Activated CD4-positive, CD25-positive, alpha-beta regulatory T cell (primary cell): ENCODE measurements at places on chromosomes 13 and 19.

DNA sequence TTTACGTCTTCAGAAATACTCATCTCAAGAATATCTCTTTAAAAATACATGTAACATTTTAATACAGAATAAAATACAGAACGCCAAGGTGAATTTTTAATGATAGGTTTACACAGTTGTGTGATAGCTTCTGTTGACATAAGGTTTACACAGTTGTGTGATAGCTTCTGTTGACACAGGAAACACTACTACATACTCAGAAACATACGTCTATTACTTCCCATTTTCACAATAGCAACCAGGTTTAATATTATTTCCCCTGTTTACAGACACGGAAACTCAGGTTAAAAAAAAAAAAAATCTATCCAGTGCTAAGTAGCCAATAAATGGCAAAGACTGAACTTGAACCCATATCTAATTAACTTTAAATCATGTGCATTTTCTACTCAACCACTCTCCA is 571.2 kb downstream of the LIG4 start:
- no peak for DNase-seq

- DNase-seq = no peak
Measured at GRCh38 chr13:48155848-48156247, 60.9 kb upstream of the MED4 start.

DNA sequence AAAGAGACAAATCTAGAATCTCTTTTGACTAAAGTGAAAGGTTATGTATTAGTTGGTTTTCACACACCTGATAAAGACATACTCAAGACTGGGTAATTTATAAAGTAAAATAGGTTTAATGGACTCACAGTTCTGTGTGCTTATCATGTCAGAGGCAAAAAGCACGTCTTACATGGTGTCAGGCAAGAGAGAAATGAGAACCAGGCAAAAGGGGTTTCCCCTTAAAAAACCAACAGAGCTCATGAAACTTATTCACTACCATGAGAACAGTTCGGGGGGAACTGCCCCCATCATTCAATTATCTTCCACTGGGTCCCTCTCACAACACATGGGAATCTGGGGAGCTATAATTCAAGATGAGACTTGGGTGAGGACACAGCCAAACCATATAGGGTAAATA is 486.8 kb downstream of the DACH1 start:
- DNase-seq = no peak

DNA sequence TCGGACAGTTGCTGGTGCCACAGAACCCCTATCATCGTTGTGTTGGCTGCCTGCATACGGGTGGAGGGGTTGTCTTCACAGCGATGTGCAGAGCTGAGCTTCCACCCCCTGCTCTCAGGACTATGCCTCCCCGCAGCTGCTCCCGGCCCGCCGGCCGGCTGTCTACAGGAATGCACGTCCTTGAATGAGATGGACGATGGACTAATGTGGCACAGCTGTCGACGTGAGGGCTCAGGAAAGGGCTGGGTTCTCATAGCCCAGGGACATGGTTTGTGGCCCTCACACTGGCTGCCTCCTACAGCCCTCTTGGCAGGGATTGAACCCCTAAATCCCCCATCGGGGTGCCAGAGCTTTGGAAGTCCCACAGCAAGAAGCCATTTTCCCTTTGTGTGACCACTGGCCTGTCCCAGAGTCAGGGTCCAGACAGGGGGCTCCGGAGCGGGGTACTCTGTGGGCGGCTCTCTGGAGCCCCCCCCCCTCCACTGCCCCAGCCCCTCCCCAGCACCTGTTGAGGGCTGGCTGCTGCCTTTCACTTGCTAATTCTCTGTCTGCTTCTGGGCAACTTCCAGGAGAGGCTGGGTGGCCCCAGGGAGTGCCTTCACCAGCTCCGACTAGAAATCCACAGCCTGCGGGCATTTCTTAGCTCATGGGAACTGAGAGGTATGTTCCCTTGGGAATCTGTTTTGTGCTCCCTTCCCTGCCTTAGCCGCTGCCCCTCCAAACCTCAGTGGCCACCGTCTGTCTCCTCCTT is 40.2 kb downstream of the TSSK6 start:
- no peak for DNase-seq

GRCh38 chr19:29526730-29527499 is 1.1 kb downstream of the VSTM2B start:
- no peak for DNase-seq

DNA sequence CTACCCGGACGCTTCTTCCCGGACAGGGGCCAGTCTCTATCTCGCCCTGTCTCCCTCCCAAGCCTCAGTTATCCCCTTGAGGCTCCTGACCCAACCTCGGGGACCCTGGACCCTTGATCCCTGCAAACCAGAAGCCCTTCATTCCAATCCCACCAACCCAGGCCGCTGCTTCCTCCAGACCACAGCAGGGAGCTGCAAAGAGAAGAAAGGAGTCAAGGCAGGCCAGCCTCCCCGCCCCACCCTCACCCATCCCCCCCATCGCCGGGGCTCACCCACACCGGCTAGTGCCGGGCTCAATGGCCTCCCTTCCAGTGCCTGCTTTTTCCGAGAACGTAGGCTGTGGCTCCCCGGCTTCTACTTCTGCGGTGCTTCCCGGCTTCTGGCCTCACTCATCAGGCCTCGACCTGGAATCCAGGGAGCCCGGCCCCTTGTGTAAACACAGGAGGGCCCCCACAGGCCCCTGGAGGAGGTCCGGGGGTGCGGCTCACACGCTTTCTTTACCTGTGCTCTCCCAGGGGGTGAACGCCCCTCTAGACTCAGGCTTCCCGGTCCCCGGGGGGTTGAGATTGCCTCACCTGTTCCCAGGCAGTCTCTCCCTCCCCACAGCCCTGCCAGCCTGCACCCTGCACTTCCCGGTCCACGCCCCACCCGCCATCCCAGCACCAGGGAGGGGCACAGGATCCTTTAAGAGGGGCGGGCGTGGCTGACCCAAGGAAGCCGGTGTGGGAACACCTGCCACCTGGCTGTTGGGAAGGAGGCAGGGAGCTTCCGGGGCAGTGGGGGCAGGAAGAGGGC is at the start of gene FAM83E:
Gene FAM83E (minus strand): TSS at position 641 of the 795 bp plus-strand sequence. CDS start 1,704 bp downstream, outside the sequence.
- no peak for DNase-seq

- DNase-seq = no peak
Measured at GRCh38 chr19:54329476-54330165, 9.3 kb downstream of the LILRA4 start.

DNA sequence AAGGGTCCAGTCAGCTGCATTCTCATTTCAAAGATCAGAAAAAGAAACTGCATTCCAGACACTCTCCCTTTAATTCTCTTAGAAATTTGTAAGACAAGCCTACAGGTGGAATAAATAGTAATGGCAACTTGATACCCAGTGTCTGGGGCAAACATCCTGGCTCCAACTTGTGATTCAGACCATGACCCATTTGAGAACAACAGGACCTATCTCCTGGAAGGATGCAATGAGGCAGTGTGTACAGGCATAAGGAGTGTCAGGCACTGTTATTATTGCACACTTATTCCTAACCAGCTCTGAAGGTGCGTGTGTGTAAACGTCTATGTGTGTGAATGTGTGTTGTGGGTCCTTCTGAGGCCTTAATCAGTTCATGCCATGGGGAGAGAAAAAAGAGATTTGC is 13.9 kb downstream of the ERICH6B start:
- DNase-seq = no peak

- DNase-seq = no peak
Measured at GRCh38 chr13:54928071-54928470, 1899.5 kb downstream of the OLFM4 start.

DNA sequence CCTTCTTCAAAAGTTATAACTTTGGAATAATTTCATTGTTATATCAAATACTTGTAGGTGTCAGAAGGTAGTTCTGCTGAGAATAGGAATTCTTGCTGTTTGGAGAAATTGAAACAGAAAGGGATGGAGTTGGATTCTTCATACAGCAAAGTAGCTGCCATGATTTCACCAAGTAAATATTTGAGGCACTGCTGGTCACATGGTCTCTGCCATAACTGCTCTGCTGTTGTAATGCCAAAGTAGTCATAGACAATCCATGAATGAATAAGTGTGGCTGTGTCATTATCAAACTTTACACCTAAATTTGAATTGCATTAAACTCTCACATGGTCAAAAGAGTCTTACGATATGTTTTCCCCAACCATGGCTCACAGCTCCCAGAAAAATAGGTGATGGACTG is 308.6 kb downstream of the GPC6 start:
- DNase-seq = no peak

DNA sequence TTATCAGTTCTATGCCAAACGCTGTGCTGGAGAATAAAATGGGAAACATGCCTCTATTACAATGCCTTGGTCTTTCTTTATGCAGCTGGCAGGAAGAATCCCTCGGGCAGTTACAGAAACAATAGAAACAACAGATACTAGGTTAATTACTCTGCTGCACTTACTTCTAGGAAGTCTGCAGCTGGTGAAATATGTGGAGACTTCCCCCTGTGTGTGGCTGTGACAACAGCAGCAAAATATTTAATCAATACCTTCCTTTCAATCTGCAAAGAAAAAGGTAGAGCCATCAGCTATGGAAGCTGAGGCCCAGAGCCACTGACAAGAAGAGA is 9.9 kb downstream of the STOML3 start:
- no peak for DNase-seq

- DNase-seq = no peak
Measured at GRCh38 chr19:12866416-12867119, 14.7 kb downstream of the DNASE2 start.

GRCh38 chr13:43006893-43007631 is 15.0 kb upstream of the EPSTI1 start:
- no peak for DNase-seq

- no peak for DNase-seq
Measured at GRCh38 chr13:40819797-40820315, 30.4 kb downstream of the SLC25A15 start.

GRCh38 chr19:55353356-55353802 is 1.1 kb downstream of the COX6B2 start:
- no peak for DNase-seq

- no peak for DNase-seq
Measured at GRCh38 chr13:40143106-40143505, 487.6 kb downstream of the COG6 start.

- no peak for DNase-seq
Measured at GRCh38 chr19:7461841-7462629, 26.8 kb downstream of the PEX11G start.

GRCh38 chr13:95226932-95227695 is 74.1 kb downstream of the ABCC4 start:
- no peak for DNase-seq

- no peak for DNase-seq
Measured at GRCh38 chr13:110713642-110713952, at the start of gene ING1. Gene ING1 (plus strand): TSS chr13:110713700. CDS start chr13:110714150, 450 bp downstream.

DNA sequence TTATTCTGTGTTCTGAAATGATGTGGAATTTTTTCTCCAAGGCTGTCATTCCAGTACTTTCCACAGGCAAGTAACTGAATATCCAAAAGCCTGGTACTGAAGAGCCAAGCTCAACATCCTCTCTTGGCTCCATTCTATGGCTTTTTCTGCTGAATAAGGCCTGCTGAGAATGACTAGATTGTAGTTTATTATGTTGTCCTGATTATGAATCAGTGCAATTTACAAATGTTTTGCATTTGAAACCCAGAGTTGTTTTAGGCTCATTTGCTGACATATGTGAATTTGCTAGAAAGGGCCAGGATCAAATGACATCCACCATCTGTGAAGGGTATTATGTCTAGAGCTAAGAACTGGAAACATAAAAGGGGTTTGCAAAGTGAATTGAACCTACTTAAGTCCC is 596.6 kb downstream of the KCTD12 start:
- DNase-seq = no peak

DNA sequence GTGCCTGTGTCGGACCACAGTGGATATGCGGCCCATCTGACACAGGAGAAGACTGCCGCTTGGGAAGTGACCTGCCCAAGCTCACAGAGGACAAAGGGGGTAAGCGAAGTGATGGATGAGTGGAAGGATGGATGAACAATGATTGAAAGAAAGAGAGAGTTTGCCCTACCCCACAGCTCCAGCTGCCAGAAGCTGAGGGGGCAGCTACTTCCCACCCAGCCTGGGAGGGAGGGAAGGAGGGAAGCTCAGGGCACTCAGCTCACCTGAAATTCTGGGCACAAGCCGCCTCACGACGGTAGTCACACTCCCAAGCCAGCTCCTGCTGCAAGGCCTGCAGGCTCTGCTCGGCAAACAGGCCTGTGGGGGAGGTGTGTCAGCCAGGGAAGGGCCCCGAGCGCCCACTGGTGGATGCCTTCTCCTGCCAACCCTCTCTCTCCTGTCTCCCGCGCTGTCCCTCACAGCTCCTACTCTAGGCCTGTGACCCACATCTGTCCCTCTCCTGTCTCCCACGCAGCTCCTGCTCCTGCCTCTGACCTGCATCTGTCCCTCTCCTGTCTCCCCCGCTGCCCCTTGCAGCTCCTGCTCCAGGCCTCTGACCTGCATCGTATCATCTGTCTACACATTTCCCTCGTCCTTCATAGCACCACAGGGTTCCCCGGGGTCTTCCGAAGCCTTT is 12.0 kb upstream of the NUMBL start:
- no peak for DNase-seq

- DNase-seq = no peak
Measured at GRCh38 chr13:85828094-85828684, 29.0 kb upstream of the SLITRK6 start.

- DNase-seq = no peak
Measured at GRCh38 chr19:47681388-47681787, 31.8 kb upstream of the EHD2 start.

DNA sequence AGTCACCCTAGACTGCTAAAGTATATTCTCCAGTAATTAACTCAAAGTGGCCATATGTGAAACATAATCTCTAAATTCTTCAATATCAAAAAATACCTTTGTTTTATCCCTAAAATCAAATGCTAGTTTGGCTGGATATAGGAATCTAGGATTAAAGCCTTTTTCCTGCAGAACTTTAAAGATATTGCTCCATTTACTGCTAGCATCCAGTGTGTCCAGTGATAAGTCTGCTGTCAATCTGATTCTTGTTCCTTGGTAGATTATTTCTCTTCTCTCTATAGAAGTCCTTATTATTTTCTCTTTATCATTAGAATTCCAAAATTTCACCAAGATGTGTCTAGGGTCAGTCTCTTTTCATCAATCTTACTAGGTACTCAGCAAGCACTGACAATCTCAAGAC is 384.6 kb downstream of the FGF14 start:
- DNase-seq = no peak

- no peak for DNase-seq
Measured at GRCh38 chr13:99389520-99390304, 82.5 kb upstream of the GPR183 start.

- no peak for DNase-seq
Measured at GRCh38 chr19:39139971-39140453, 14.4 kb downstream of the PAK4 start.

- no peak for DNase-seq
Measured at GRCh38 chr19:3612901-3613741, 6.4 kb upstream of the TBXA2R start.
